MG63 (cell line): ENCODE measurements at places on chromosomes 5 and 9. TPM values are rescaled to one million over a fixed set of nuclear protein-coding genes. Genes with fewer than 3 reads are reported as not detected.

DNA sequence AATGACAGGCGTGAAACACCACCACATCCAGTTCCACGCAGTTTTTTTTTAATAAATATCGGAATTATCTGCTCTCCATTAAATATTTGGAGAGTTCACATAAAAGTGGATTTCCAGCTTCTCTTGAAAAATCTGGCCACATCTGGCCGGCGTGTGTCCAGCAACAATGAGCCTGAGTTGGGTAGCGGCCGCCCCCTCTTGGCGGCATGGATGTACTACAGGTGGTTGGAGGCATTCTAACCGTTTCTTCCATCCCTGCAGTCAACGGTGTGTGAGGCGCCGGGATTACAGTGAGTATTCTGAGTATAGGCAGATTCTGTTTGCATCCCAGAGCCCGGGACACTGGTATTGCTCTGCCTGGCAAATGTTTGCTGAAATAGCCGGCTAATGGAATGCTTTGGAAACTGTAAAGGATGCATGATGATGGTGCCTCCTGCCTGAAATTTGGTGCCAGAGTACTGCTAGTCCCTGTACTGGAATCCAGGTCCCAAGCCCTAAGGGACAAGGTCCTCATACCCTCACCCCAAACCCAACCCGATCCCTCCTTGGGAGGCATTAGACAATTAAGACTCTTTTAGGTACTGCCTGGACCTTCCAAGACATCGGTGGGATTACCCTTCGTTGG, 13.6 kb upstream of the GM2A start:
- DNase-seq: peak; percentile 55

DNA sequence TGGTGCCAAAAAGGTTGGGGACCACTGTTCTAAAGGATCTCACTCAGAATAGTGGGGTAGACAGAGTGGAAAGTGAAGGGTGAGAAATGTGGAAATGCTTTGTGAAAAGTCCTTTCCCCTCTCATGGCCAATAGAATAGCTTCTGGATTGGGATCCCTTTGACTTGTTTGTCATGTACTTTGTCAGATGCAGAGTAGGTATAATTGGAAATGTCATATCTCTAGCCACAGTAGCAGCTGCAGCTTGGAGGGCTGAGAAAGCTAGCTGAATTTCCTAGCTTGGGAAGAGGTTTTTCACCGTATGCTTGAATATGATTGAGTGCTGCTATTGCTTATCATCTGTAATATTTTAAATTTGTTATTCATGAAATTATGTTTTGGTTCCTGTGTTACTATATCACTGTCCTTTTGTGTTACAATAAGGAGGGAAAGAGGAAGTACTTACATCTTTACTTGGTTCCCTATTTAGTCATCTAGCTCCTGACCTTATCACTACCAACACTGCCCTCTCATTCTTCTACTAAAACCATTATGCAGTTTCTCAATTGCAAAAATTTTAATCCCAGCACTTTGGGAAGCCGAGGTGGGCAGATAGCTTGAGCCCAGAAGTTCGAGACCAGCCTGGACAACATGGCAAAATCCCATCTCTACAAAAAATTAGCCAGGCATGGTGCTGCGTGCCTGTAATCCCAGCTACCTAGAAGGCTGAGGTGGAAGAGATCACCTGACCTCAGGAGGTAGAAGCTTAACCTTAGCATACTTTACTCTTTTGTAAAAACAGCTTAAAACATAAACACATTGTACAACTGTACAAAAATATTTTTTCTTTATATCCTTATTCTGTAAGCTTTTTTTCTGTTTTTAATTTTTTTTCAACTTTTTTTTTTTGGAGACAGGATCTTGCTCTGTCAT, 12.4 kb downstream of the SLC30A5 start:
- DNase-seq: no peak

GRCh38 chr5:55104036-55104772, 1.8 kb downstream of the GZMA start:
- no peak for DNase-seq

GRCh38 chr9:92173318-92173717, 58.1 kb upstream of the SPTLC1 start:
- no peak for DNase-seq

DNA sequence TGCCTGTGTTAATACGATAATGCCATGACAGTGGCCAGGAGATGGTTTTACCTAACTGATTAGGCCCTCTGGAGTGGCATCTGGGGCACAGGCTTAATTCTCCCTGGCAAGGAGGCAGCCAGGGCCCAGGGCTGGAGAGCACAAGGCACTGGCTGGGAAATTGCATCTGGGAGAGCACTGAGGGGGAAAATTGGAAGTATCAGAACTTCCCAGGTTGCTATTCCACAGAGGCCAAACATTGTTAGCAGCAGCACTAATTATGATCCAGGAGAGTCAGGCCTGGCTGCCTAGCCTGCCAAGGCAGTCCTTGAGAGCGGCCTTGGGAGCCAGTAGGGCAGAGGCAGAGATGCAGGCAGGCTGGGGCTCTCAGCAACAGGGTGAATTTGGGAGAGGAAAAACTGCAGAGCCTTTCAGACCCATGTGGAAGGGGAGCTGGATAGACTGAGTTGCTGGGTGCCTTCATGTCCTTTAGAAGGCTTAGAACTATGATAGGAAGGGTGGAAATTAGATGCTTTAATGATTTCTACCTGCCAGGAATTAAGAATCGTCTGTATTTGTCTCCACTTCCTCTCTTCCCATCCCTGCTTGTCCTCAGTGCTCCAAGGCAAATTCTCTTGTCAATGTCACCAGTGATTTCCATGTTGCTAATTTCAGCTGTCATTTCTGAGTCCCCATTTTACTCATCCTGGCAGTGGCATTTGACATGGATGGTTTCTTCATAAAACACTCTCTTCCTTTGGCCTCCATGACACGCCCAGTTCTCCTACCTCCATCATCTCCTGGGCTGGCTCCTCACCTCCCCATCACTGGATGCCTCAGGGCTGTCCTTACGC, 56.1 kb upstream of the HSPA9 start:
- DNase-seq: no peak

DNA sequence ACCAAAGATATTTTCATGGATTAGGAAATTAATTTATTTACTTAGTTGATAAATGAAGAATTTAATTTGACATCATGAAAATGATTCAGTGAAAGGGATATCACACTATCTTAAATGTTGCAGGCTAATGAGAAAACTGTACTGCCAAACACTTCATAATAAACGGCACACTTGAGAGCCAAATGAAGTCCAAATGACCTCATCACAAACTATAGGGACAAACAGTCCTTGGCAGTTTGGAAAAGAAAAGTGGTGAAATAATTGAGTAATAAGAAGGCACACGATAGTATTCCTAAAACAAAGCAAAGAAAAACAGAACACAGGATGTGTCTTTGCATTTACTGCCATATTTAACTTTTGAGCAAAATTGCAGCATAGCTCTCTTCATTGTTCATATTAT, 116.9 kb upstream of the TLR4 start:
- DNase-seq: no peak

- DNase-seq: no peak
Measured at GRCh38 chr9:18362901-18363685, 110.9 kb upstream of the ADAMTSL1 start.

GRCh38 chr5:76789991-76790581, 28.7 kb upstream of the F2RL1 start:
- DNase-seq: no peak

GRCh38 chr5:128328446-128328845, 209.6 kb downstream of the FBN2 start:
- DNase-seq: no peak

DNA sequence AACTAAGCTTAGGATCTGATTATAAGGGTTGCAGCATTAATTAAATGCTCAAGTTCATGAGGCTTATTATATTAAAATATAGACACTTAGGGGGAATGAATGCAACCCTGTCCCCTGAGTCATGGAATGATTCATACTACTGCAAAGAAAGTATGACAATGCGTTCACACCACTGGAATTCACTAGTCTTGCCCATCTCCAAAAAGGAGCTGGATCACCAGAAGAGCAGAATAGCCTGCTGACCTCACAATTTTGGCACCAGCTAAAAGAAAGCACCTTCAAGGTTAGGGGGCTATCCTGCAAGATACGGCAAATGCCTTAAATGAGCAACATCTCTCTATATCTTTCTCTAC, 32.0 kb upstream of the TMED7 start:
- peak; percentile 76 for DNase-seq

- DNase-seq: no peak
Measured at GRCh38 chr5:83209963-83210362, 132.6 kb downstream of the XRCC4 start.

DNA sequence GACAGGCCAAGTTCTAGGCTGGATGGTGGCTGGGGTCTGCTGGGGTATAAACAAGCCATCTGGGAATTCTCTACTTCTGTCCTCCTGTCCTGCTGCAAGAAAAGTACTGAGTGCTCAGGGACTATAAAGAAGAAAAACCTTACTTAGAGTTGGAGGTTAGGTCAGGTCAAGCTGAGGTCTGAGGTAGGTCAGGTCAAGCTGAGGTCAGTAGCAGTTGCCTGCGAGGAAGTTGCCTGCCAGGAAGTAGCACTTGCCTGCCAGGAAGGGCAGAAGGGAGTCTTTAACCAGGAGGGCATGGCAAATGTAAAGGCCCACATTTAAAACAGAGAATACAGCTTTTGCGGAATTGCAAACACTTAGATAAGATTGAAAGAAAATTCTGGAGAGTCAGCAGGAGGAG, 51.3 kb upstream of the PRLR start:
- DNase-seq: peak; percentile 9

- DNase-seq: no peak
Measured at GRCh38 chr9:70510157-70510770, 95.8 kb upstream of the KLF9 start.

DNA sequence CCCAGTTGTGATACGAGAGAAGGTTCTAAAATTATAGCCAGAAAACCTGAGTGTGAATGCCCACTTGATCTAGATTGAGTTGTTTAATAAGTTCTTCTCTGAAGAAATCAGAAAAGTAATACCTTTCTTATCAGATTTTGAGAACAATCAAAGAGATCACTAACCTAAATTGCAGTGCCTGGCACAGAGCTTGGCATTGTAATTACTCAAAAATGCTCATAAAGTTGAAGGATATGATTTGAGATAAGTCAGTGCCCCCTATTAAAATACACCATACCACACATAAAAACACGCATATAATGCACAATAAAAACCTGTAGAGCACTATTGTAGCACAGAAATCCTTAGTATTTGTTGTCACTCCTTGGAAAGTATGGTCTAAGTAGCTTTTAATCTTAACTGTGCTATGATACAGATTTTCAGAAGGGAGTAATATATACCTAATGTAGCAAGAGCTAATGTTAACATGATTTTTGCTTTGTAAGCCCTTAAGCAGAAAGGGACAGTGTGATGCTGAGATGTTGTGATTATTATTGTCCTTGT, 257.5 kb upstream of the CDH18 start:
- DNase-seq: no peak

DNA sequence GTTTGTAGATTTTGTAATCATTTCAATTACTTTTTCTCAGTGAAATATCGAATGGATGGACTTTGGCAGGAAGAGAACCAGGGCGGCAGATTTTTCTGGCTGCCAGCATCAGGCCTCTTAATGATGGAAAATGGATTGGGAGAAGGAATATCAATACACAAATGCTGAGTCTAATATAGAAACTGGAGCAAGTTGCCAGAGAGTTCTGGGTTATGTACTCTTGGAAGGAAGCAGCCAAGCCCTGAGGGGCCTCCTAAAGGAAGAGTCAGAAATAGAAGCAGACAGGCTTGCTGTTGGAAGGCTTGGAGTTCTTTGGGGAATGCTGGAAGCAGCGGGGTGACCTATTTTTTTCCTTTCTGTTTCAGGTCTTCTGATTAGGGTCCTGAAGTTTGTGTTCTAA, 428.6 kb downstream of the DMAC1 start:
- DNase-seq: no peak

- no peak for DNase-seq
Measured at GRCh38 chr5:86403190-86403589, 214.6 kb upstream of the COX7C start.

GRCh38 chr5:137492331-137492730, 6.8 kb downstream of the SPOCK1 start:
- DNase-seq: peak; percentile 50

DNA sequence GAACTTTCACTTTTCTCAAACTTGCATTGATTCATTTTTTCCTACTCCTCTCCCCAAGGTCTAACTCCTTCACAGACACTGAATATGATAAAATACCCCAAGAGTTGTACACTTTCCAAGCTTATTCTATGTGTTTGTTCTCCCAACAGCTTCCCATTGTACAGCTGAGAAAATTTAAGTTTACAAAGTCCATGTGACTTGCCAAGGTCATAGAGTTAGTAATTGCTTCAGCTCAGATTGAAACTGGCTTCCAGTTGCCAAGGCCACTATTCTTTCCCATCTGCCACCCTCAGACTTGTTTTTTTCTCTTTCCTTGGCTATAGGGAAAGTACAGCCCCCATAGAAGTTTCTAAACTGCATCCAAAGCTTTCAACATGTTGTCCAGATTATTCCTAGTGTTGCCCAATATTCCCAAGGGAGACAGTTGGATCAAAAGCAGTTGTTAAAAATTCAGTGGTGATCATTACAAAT, 34.8 kb downstream of the TNFSF8 start:
- no peak for DNase-seq

DNA sequence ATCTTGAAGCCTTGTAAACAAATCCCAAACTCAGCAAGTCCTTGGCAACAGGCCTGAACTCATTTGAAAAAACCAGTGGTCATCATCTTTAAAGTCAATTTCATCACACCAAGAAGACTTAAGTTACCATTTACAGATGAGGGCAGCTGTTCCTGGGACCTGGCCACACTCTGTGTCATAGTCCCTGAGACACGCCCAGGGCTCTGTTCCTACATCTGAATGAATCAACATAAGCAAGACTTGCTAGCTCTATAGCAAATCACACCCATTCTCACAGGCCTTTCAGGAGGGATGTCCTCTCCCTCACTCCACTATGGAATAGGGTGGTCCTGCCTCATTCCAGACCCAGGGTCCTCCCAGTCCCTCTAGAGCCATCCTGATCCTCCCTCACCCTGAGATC, 142.8 kb downstream of the NSG2 start:
- peak; percentile 53 for DNase-seq

DNA sequence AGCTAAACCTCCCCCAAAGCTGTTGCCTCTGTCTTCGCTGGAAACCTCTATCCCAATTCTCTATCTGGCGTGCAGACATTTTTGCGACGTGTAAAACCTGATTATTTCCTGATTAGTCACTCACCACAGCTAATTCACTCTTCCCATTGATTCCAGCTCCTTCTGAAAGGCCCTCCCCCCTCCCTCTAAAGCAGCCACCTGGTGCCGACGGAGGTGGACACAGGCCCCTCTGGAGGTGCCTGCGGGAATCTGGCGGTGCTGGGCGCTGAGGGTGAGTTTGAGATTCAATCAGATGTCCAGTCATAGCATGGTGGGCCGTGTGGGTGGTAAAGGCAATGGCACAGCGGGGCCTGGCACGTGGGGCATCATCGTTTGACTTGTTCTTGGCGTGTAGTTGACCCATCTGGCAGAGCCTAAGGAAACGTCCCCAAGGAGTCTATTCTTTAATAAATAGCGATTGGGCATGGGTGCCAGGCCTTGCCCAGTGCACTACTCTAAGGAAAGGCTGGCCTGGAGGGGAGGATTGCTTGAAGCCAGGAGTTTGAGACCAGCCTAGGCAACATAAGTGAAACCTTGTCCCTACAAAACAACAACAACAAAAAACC, 271.1 kb upstream of the MVB12B start:
- DNase-seq: peak; percentile 80

Gene PAEP
- total RNA-seq: not detected in 2 replicates

Gene SPACA9
- 2.4 and 7.0 TPM in 2 replicates for total RNA-seq

Gene CRHBP
- not detected in 2 replicates for total RNA-seq

Gene TMC1
- not detected in 2 replicates for total RNA-seq

Gene ZDHHC21
- 75.4 and 95.2 TPM in 2 replicates for total RNA-seq

Gene TXNDC8
- total RNA-seq: not detected in 2 replicates
